Sciatic nerve (tissue), 2 donors: ENCODE measurements at places on chromosomes 1 and 21.
A peak's percentile ranks its signal among the peaks of the same experiment; 100 is the strongest.

DNA sequence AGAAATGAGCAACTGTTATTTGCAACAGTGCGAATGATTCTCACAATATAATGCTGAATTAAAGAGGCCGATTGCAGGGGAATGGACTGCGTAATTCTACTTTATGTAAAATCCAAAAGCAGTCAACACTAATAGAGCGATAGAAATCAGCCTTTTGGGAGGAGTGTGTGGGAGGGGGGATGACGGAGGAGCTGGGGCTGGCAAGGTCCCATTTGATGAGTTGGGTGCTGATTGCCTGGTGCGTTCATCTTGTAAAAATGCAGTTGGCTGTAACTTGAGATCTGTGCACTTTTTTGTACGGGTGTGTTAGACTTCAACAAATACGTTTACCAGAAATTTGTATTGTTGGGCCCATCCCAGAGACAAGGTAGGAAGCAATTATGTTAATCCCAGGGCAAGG lies 20.7 kb downstream of the TNFRSF8 start:
- no peak for DNase-seq

- DNase-seq: no peak
Measured at GRCh38 chr1:31069392-31069791, 3.9 kb upstream of the PUM1 start.

DNA sequence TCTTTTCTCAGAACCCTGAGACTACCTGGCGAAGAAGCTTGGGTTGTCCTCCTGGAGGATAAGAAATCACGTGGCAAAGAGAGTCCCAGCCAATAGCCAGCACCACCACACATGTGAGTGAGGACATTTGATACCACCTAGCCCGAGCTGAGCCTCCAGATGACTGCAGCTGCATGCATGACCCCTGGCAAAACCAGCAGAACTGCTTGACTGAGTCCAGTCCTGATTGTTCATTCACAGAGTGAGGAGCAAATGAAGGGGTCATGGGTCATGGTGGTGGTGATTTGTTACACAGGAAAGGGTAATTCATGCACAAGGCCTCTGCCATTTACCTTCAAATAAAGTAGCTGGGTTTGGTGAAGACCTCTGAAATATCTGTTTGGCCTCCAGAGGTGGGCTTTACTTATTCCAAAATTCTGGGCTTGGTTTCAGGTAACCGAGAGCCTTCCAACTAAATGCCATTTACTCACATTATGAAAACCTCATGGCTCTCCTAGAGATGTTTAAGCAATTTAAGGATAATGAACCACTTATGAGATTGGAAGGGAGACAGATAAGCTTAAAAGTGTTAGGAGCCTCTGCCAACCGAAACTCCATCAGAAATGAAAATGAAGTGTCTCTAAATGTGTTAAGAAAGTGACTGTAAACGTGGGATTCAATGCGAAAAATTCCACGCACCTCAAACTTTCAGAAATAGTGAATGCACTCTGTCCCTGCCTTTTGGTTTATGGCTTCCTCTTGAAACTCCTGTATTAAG lies 163.3 kb downstream of the SLC35F3 start:
- DNase-seq: no peak

DNA sequence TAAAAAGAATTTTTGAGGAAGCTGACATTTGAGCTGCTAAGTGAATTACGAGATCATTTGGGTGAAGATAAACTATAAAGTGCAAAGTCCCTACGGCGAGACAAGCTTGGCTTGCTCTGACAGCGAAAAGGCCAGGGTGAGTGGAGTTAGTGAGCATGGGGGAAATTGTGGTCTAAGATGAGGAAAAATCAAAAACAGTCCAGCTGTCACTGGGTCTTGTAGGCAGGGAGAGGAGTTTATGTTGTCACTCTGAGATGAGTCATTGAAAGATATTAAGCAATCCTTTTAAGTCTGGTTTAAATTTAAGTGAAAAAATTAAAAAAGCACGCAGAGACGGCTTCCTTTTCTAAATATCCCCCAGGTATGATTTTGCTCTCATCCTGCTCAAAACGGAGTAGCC lies 601.9 kb downstream of the MRPL39 start:
- DNase-seq: no peak

DNA sequence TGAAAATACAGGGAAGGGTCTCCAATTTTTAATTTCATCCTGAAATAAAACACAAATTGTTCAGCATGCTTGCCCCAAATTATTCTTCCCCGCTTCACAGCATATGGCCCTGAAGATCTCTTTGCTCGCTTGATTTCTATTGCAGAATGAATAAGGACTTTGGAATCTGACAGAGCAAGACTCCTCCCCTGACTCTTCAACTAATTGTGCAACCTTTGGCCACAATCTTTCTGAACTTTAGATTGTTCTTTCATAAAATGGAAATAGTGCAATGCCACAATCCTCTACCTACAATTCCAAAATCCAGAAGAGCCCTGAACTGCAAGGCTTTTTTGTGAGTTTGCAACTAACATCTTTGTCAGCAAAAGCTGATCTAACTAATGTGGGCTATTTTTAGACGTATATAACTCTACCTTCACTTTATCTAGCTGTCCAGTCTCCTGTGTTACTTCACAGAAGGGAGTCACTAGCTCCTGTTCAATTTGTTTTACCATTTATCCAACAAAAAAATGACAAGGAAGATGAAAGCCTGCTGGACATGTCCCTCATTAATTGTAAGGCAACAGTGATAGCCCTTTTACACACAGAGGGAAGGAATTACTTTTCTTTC lies 13.4 kb downstream of the RNASEL start:
- DNase-seq: no peak

- no peak for DNase-seq
Measured at GRCh38 chr1:202416641-202417040, 68.1 kb downstream of the PPP1R12B start.

- DNase-seq: no peak
Measured at GRCh38 chr1:222798116-222798515, 16.7 kb upstream of the DISP1 start.

- no peak for DNase-seq
Measured at GRCh38 chr1:115355069-115355468, 17.0 kb upstream of the NGF start.

- DNase-seq: no peak
Measured at GRCh38 chr1:86245566-86246190, 89.1 kb upstream of the COL24A1 start.

DNA sequence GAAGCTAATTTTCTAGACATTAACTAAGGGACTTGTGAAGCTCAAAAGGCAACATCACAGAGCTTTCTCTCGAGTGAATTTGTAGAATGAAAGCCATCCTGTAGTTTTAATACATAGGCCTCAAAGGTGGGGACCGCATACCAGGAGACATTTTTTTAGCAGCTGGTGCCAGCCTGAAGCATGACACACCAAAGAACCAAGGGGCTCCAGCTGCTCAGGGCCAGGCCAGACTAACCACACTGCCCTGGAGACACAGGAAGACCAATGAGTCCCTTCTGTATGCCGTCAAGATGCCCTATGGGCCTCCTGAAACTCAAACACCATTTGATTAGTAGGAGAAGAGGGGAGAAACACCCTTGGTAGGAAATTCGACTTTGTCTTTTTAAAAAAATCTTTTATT lies 113.9 kb upstream of the CACNA1E start:
- no peak for DNase-seq

DNA sequence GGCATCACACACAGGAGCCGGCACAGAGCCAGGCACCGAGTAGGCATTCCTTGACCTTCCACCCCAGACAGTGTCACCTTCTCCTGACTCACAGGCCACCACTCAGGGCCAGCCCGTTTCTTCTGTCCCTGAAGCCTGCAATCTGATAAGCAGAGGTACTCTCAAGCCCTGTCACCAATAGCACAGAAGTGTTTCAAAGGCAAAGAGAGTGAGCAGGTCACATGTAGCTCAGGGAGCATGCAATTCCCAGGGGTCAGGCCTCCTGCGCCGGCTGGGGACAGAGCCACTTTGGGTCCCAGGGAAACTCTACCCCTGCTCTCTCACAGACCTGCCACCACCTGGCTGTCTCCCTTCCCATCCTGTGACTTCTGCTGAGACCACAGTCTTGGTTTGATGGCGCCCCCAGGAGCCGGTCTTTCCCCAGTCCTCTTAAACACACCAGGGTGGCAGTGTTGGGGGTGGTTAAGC lies 13.2 kb downstream of the CAPN9 start:
- DNase-seq: no peak

DNA sequence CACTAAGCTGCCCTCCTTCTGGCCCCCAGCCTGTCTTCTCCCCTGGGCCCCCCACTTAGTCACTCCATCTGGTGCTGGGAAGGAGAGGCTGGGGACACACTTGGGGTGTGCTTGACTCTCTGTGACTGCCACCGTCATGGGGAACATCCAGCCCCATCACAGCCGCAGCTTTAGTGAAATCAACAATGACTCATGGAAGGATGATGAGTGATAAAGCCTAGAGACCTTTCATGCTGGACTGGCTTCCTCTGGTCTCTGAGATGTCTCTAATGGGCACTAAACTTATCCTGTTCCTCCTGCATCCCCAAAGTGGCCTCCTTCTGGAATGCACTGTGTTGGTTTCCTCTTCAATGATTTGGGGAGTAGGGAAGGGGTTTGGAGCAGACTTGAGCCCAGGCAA lies 172.9 kb downstream of the GRIK3 start:
- no peak for DNase-seq

GRCh38 chr1:24859063-24860010 lies 70.7 kb downstream of the RUNX3 start:
- DNase-seq: no peak

DNA sequence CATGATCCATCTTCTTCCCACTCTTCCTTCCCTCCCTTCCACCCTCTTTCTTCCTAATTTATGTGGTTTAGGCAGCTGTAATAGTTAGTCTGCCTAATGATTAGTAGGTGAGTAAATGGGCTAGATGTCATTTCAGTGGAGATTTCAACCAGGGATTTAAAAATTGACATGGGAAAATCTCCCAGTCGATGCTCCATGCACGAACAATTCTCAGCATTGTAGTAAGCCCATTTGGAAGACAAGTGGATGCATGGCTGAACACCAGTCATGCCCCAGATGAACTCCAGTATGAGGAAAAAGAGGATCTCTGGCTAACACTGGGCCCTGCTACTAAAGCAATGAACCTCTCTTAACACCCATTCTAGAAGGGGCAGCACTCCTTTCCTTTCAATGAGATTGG lies 25.3 kb downstream of the CHI3L2 start:
- no peak for DNase-seq

DNA sequence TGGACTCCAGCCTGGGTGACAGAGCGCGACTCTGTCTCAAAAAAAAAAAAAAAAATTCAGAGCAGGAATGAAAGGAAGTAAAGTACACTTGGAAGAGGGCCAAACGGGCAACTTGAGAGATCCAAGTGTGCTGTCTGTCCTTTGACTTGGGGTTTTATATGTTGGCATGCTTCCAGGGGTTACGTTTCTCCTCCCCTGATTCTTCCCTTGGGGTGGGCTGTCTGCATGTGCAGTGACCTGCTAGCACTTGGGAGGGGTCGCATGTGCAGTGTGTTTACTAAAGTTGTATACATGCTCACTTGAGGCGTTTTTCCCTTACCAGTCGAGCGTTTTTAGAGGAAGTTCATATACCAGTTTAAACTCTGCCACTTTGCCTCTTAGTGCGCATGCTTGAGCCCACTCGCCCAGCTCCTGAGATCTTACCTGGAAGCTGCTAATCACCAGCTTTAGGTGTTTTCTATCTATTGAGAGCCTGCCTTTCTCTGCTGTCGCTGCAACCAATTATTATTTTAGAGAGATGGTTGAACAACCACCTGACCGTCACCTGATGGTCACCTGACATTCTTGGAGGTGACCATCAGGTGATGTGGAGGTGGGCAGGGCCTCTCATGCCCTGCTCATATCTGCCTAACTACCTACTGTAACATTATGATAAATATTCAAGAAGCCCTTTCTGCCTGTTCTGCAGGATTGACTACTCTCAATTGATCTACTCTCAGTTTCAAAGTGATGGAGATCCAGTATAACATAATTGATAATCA lies 140.1 kb downstream of the MACF1 start:
- no peak for DNase-seq

GRCh38 chr1:208907790-208908189 lies 663.6 kb upstream of the PLXNA2 start:
- DNase-seq: no peak

- DNase-seq: no peak
Measured at GRCh38 chr1:61956784-61957183, 214.5 kb downstream of the PATJ start.

GRCh38 chr1:114453361-114453784 lies 57.6 kb downstream of the TRIM33 start:
- no peak for DNase-seq

- DNase-seq: no peak
Measured at GRCh38 chr1:8721679-8722324, 95.6 kb downstream of the RERE start.

GRCh38 chr1:168513656-168514404 lies 30.0 kb downstream of the XCL2 start:
- DNase-seq: no peak

GRCh38 chr1:87712261-87713010 lies 383.8 kb downstream of the LMO4 start:
- DNase-seq: no peak

- no peak for DNase-seq
Measured at GRCh38 chr1:116415699-116416533, 42.9 kb downstream of the ATP1A1 start.

DNA sequence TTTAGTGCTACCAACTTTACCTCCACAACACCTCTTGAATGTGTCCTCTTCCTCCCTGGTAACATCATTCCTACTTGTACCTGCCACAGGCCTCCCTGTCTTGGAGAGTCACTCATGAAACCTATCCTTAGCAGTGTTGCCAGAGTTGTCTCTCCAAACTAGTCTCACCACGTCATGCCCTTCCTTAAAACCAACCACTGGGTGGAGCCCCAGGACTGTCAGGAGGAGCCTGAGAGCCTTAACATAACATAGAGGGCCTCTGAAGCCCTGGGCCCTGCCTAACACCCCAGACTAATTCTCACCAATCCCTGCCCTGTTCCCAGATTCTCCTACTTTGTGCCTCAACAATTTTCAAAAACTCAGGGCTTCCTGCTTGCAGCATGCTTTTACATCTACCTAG lies 65.3 kb downstream of the ZNF697 start:
- peak; percentile 70 for DNase-seq

- no peak for DNase-seq
Measured at GRCh38 chr1:226772446-226773139, 33.5 kb upstream of the ITPKB start.

DNA sequence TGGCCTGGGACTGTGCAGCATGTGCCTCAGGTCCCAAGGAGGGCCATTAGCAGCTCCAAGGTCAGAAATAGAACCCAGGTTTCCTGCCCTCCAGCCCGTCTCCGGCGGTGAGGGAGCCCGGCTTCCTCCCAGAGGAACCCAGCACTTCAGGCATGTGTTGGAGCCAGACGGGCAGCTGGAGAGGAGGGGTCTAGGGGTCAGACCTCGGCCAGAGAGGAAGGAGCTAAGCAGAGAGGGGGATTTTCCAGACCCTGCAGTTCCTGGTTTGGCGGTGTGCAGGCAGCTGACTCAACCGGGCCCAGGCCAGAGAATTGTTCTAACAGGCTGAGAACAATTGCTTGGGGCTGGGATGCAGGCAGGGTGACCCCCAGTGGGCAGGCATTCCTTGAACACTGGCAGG lies 37.1 kb downstream of the HSPG2 start:
- no peak for DNase-seq

- DNase-seq: peak; percentile 74
Measured at GRCh38 chr1:234533034-234533891, 54.3 kb upstream of the TARBP1 start.
